Cortex of kidney (tissue), 1 donor: ENCODE measurements at places on chromosomes 7 and 10.

GRCh38 chr7:17966706-17967105, 26.4 kb upstream of the SNX13 start:
- DNase-seq, result no peak

GRCh38 chr7:38318241-38318640, 44.8 kb upstream of the TARP start:
- no peak for DNase-seq

GRCh38 chr7:14048889-14049288, 59.4 kb upstream of the ETV1 start:
- DNase-seq, result no peak

DNA sequence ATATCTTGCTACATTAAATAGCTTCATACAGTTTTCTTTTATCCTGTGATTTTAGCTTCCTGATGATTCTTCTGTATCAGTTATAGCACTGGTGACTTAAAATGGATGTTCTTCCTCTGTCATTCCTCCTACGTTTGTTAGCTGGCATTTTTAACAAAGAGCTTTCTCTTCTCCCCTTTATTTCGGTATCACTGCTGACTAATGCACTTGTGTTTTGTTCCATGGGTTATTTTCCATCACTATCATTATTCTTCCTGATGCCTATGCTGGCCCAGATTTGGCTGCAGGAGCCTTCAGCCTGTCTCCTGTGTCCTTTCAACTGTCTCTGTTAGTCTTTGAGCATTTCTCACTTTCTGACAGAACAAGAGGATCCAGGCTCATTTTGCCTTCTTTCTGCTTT, 13.1 kb downstream of the BMS1 start:
- no peak for DNase-seq

- DNase-seq, result no peak
Measured at GRCh38 chr7:84069033-84069432, 125.6 kb downstream of the SEMA3A start.

DNA sequence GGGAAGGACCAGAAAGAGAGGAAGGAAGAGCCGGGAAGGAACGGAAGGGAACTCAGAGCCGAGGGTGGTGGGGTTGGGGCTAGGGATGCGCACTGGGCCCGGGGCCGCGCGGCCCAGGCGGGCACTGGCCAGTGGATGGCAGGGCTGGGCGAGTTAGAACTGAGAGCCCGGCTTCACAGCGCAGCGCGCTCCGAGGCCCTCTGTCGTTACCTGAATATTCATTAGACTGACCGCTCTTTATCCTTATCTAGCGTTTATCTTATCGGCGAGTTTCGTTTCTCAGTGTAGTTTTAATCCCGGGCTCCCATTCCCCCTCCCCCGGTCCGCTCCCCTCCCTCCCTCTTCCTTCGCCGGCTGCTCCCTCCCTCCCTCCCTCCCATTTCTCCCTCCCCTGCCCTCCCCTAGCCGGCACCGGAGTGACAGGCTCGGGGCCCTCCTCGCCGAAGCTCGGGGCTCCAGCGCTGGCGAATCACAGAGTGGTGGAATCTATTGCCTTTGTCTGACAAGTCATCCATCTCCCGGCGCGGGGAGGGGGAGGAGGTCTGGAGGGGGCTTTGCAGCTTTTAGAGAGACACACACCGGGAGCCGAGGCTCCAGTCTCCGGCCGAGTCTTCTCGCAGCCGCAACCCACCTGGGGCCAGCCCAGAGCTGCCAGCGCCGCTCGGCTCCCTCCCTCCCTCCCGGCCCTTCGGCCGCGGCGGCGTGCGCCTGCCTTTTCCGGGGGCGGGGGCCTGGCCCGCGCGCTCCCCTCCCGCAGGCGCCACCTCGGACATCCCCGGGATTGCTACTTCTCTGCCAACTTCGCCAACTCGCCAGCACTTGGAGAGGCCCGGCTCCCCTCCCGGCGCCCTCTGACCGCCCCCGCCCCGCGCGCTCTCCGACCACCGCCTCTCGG, at the start of gene PAX2:
Gene PAX2 (plus strand): TSS at position 596 of the 895 bp plus-strand sequence. CDS start 679 bp downstream, outside the sequence.
- DNase-seq, result no peak

GRCh38 chr10:49431426-49431825, 35.5 kb upstream of the DRGX start:
- DNase-seq, result no peak

DNA sequence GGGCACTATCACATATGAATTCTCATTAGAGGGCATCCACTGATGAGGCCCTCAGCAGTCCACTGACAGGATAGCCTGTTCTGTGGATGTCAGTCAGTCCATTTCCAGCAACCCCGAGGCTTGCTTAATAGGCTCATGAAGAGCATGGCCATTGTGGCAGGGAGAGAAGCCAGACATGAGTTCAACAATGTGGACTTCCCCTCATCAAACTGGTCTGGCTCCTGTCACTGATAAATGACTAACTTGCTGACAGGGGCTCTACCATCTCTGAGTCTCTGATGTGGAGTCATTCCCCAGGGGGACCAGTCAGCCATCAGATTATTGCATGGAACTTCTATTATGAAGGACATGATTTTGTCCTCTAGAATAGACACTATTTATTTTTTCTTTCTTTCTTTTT, 19.8 kb upstream of the TRIL start:
- DNase-seq, result no peak

DNA sequence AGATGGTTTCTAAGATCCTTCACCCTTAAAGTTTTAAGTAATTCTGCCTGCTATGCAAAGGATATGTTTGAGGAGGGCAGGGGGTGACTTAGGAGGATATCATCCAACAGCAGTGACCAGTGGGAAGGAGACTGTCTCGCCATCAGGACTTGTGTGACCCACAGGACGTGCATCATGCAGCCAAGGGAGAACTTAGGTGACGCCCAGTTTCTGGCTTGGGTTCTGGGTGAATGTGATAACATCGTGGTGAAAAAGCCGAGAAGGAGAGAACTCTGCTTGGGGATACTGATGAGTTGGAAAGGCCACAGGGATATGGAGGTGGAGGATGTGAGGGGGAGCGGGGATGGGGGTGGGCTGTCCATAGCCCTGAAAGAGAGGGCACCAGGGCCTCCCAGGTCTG, 3.8 kb downstream of the WIPI2 start:
- DNase-seq, result no peak

DNA sequence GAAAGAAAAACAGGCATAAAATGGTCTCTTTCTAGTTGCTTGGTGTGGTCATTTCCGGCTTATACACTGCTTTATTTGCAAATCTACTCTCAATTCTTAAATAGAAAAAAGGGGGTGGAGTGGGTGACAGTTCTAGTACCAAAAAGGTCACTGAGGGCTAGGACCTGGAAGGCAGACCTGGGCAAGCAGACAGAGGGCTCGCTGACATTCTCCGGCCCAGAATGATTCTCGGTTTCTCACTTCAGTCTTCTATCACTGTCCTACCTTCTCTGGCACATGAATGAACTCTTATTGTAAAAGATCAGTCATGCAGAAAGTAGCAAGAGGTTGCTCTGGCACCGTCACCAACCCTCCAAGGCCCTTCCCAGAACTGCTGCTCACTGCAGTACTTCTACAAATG, 54.0 kb downstream of the MALSU1 start:
- no peak for DNase-seq

GRCh38 chr7:2109936-2110609, 122.7 kb downstream of the MAD1L1 start:
- DNase-seq, result no peak

- no peak for DNase-seq
Measured at GRCh38 chr10:90051053-90051452, 349.7 kb downstream of the KIF20B start.

GRCh38 chr7:116582806-116583444, 58.1 kb downstream of the CAV1 start:
- DNase-seq, result no peak
